ENCODE measurements at places on chromosomes 7 and 10. TPM values are rescaled to one million over a fixed set of nuclear protein-coding genes. Genes with fewer than 3 reads are reported as not detected.

SLC25A28 gene
- total RNA-seq, result 30.7 TPM

DGKB gene
- total RNA-seq, result not detected

SNCG gene
- total RNA-seq, result 45.8 TPM

MRM2 gene
- 17.5 TPM for total RNA-seq

MEST gene
- 59.8 TPM for total RNA-seq

ACSL5 gene
- total RNA-seq, result 1.3 TPM
